ENCODE measurements at places on chromosomes 12 and 14.

- no peaks in the 10 kb centered on the region for H3K36me3 ChIP-seq
- H3K4me3 ChIP-seq, result no peak overlapping the region
- peaks cover 25% of the 10 kb centered on the region for H3K4me1 ChIP-seq
- DNase-seq, result no peak
- no peaks in the 10 kb centered on the region for H3K27me3 ChIP-seq
Measured at GRCh38 chr12:116241157-116241759, 36.2 kb downstream of the MED13L start.

- peaks cover 31% of the 10 kb centered on the region for H3K4me1 ChIP-seq
- H3K27ac ChIP-seq, result no peak overlapping the region
- peaks cover 56% of the 10 kb centered on the region for H3K27me3 ChIP-seq
- H3K4me3 ChIP-seq, result no peak overlapping the region
- H3K36me3 ChIP-seq, result no peaks in the 10 kb centered on the region
- DNase-seq, result no peak
Measured at GRCh38 chr12:116884871-116885270, 3.6 kb upstream of the HRK start.

GRCh38 chr12:107788690-107789458 is 14.4 kb downstream of the ASCL4 start:
- no peaks in the 10 kb centered on the region for H3K36me3 ChIP-seq
- H3K4me1 ChIP-seq, result peaks cover 20% of the 10 kb centered on the region
- H3K27ac ChIP-seq, result no peak overlapping the region
- DNase-seq, result peak; percentile 32
- H3K27me3 ChIP-seq, result no peaks in the 10 kb centered on the region

DNA sequence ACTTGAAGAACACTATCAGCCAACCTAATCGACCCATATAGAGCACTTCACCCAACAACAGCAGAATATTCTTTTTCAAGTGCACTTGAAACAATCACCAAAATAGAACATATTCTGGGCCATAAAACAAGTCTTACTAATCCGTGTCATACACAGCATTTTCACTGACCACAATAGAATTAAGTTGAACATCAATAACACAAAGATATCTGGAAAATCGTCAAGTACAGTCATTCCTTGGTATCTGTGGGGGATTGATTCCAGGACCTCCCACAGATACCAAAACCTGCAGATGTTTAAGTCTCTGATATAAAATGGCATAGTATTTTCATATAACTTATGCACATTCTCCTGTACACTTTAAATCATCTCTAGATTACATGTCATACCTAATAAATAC is 295.7 kb downstream of the BCL11B start:
- H3K27ac ChIP-seq, result no peak overlapping the region
- no peak overlapping the region for H3K4me3 ChIP-seq
- H3K27me3 ChIP-seq, result no peaks in the 10 kb centered on the region
- no peaks in the 10 kb centered on the region for H3K36me3 ChIP-seq
- no peaks in the 10 kb centered on the region for H3K4me1 ChIP-seq
